ENCODE measurements at places on chromosomes 2 and 18.

DNA sequence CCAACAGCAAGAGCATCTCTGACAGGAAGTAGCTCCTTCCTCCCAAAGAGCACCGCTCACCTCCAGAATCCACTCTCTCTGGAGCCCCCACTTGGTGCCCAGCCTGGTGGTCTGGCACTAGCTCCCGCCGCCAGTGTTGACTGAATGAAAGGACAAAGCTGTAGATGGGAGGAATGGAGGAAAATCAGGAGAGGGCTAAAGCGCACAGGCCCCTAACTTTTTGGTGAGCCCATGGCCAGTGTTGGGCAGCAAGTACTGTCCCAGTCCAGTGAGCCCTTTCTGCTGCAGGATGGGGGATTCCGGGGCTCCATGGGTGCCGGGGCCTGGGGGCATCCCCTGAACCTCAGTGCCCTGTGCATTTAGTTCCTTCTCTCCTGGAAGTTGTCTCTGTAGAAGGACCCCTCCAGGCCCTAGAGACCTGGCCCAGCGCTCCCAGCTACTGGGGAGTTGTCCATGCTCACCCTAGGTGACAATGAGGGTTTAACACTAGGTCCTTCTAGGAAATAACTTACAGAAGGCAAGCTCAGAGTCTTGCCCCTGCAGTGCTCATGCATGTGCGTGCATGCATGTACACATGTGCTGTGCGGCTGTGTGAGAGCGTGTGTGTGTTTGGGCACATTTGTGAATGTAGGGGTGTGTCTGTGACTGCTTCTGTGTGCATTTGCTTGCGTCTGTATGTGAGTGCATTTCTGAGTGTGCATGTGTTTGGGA lies 33.6 kb downstream of the GLI2 start:
- DNase-seq: no peak

DNA sequence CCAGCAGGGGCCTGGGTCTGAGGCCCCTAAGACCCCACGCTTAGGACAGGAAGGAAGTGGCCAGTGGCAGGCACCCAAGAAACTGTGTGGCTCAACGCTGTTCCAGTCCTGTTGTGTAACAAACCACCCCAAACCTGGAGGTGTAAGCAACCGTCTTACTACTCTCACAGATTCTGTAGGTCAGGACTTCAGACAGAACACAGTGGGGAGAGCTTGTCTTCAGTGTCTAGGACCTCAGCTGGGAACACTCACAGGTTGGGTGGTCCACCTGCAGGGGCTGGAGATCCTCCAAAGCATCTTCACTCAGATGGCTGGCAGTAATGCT lies 123.0 kb downstream of the KLHL29 start:
- DNase-seq: no peak

GRCh38 chr18:75143851-75144250 lies 65.1 kb downstream of the PTGR3 start:
- no peak for DNase-seq

GRCh38 chr2:230234122-230234722 lies 8.7 kb downstream of the SP140 start:
- DNase-seq: no peak

GRCh38 chr2:42163444-42164045 lies 5.6 kb upstream of the EML4 start:
- DNase-seq: no peak
